Stimulated activated CD8-positive, alpha-beta memory T cell treated with anti-CD3 and anti-CD28 coated beads, Interleukin-7, amount 100 ng/mL, for 24 hours (primary cell): ENCODE measurements at places on chromosomes 1 and 21.

GRCh38 chr1:219174460-219175211, 958 bp downstream of the LYPLAL1 start:
- DNase-seq: no peak

DNA sequence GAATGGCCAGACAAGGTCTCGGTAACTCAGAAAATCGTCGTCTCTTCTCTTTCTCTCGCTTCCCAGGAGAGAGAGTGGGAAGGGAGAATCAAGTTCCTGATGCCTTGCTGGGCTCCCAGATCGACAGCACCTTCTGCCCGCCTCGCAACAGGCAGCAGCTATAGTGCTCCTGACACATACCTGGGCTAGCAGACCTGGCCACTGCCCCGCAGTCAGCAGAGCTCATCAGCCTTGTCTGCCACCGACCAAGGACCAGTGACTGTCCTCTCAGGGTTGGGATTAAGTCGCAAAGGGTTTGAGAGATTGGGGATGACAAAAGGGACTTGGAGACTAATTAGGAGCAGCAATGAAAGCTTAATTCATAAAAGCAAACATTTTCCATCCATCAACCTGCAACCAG, 4.1 kb downstream of the RUNX3 start:
- DNase-seq: no peak

DNA sequence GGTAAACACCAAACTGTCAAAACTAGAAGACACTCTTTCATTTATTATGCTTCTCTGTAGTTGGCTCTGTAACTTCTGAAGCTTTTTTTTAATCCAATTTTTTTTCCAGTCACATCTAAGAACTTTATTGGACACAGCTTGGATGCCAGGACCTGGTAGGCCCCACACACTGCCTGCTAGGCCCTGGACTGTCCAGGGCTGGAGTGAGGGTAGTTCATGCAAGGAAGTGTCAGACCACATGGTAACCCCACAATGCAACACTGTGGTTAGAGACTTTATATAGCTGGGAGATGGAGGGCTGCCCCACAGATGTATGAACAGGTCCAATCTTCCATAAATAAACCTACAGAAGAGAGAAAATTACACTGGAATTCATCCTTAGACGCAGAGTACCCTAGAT, 7.1 kb downstream of the SLC2A1 start:
- no peak for DNase-seq

DNA sequence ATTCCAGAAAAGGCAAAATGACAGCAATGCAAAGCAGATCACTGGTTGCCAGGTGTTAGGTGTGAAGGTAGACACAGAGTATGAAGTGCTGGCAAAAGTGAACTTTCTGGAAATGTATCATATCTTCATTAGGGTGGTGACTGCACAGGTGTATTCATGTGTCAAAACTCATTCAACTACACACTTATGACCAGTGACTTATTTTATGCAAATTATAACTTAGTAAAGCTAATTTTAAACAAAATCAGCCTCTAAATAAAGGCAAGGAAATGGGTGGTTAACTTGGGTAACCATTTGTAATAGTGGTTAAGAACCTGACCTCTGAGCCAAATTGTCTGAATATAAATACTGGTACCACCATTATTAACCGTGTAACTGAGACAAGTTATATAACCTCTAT, 7.4 kb downstream of the COP1 start:
- DNase-seq: no peak
